ENCODE measurements at places on chromosomes 6 and 20. TPM values are rescaled to one million over a fixed set of nuclear protein-coding genes. Genes with fewer than 3 reads are reported as not detected.
A peak's percentile ranks its signal among the peaks of the same experiment; 100 is the strongest.

- peak; percentile 97 for DNase-seq
These were observed 68.0 kb upstream of the KCNQ5 start for GRCh38 chr6:72553531-72554511.

GRCh38 chr6:139904158-139904533 is 529.7 kb upstream of the CITED2 start:
- no peak for DNase-seq

GRCh38 chr6:85684133-85684808 is 41.6 kb upstream of the SYNCRIP start:
- peak; percentile 54 for DNase-seq

DNA sequence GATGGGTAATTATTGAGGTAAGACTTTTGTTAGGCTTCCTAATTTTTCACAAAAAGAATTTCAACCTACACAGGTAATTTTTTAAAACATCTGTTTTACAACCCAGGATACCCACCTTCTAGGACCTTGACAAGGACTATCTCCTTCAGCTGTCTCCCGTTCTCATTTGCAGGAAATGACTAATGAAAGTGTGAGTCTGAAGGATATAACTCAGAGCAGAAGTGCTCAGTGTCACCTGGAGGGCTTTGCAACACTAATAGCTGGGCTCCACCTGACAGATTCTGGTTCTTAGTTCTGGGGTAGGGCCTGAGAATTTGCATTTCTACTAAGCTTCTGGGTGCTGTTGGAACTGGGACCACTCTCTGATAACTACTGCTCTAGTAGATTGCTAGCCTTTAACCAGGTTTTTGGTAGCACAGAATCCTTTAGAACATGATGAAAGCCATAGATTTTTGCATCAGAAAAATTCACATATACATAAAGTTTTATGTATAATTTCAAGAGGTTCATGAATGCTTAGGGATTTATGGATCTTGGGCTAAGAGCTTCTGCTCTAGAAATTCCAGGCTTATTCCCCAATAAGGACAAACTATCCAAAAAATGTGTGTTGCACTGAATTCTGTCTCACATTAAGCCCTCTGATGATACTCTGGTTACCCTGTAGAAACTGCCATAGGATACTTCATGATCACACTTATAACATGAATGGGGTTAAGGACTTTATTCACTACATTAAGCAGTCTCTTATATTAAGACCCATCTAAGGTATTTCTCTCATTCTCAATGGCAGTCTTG is 30.3 kb downstream of the AK9 start:
- DNase-seq: peak; percentile 63

- DNase-seq: no peak
These were observed 512.0 kb downstream of the CDKAL1 start for GRCh38 chr6:21046276-21046675.

The CBFA2T2 gene
- 5.3 TPM for total RNA-seq

The BCAS4 gene
- 5.5 TPM for total RNA-seq

DNA sequence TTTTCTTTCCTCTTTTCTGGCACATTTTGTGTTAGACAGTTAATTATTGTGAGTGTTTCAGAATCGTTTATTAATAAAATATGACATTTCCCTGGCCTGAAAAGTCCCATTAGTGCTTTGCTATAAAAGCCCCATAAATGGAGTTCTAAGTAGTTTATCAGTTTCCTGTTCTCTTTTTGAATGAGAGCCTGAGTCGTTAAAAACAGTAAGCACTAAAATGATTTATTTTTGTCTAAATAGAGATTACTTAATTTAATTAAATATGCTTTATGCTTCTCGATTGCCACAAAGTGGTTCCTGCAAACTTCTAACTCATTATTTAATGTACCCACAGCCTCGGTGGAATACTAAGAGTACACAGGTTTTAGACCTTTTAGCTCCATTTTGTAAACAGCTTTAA is 577.9 kb downstream of the C6orf118 start:
- no peak for DNase-seq

The MEP1A gene
- total RNA-seq: not detected

The TNFRSF6B gene
- 7.1 TPM for total RNA-seq

The ESR1 gene
- total RNA-seq: 0.13 TPM

Measured in bronchial epithelial cell (primary cell).